ENCODE measurements at places on chromosomes 1 and 21.
A peak's percentile ranks its signal among the peaks of the same experiment; 100 is the strongest.

DNA sequence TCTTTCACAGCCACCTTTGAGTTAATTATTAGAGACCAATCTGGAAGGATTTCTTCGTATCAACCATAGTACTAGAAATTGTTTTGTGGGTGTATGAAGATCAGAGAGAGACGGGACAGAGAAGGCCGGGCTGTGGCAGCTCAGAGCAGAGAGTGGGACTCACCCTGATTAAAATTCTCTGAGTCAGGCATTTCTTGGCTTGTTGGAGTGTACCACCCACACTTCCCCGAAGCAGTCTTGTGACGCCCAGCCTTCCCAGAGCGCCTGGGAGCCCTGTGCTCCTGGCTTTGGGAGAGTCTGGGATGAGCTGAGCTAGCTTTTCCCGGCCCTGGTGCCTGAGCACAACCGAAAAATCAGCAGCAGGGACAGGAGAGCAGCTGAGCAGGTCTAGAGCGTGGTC lies 19.4 kb downstream of the PLEKHM2 start:
- DNase-seq: no peak

DNA sequence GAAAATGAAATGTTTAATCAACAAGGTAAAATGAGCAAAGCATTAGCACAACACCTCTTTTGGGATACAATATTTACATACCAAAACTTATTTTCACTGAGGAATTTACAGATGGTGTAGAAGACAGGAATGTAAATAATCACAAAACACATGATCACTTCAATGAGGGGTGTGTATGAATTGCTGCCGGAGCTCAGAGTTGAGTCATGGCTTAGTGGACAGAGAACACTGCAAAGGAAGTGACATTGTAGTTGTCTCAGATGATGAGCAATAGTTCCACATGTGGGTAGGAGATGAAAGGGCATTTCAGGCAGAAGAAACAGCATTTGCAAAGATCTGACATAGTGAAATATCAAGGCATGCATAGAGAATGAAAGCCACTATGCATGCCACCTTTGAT lies 5.6 kb upstream of the KPRP start:
- DNase-seq: no peak

DNA sequence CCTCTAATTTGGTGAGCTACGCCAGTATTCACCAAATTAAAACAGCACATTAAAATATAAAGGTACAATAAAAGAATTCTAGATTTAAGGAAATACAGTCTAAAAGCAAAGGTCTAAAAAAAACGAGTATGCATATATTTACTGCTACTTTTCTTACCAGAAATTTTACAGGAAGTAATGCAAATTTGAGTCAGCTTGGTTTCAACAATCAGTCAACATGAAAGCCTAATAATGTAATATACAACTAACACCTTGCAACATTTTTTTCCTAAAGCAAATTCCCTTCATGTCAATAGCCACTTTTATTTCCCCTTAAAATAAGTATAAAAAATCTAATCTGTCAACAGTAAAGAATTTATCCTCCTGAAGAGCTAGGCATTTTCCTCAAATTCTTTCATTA lies 11.9 kb downstream of the PTP4A2 start:
- DNase-seq: no peak

GRCh38 chr1:245754463-245754961 lies 599.7 kb downstream of the KIF26B start:
- no peak for DNase-seq

DNA sequence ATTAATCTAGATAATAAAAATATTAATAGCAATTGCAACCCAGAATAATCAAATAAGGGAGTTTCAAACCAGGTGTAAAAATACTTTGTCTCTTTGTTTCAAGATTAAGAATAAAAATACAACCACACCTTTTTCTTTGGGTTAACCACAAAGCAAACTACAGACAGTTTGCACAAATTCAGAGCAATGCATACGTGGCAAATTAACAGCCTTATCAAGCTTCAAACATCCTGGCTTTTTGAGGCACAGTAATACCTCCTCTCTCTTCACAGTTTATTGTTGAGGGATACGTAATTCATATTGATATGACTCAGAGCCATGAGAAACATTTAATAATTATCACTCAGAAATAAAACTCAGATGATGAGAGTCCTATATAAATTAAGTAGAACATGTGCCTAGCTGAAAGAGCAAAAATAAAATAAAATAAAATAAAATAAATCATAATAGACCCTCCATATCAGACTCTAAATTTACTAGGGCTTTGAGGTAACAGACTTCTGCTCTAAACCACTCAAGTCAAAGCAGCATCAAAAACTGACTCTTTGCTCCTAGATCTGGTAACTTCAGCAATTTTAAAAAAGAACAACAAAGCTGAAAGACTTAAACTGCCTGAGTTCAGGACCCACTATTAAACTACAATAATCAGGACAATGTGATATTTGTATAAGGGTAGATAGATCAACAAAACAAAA lies 11.4 kb downstream of the EDEM3 start:
- DNase-seq: no peak

- no peak for DNase-seq
Observed at GRCh38 chr1:169235568-169235967, 129.1 kb downstream of the ATP1B1 start.

- no peak for DNase-seq
Observed at GRCh38 chr1:110945626-110946025, 18.1 kb downstream of the LRIF1 start.

GRCh38 chr1:12040457-12041051 lies 21.3 kb downstream of the MIIP start:
- no peak for DNase-seq

DNA sequence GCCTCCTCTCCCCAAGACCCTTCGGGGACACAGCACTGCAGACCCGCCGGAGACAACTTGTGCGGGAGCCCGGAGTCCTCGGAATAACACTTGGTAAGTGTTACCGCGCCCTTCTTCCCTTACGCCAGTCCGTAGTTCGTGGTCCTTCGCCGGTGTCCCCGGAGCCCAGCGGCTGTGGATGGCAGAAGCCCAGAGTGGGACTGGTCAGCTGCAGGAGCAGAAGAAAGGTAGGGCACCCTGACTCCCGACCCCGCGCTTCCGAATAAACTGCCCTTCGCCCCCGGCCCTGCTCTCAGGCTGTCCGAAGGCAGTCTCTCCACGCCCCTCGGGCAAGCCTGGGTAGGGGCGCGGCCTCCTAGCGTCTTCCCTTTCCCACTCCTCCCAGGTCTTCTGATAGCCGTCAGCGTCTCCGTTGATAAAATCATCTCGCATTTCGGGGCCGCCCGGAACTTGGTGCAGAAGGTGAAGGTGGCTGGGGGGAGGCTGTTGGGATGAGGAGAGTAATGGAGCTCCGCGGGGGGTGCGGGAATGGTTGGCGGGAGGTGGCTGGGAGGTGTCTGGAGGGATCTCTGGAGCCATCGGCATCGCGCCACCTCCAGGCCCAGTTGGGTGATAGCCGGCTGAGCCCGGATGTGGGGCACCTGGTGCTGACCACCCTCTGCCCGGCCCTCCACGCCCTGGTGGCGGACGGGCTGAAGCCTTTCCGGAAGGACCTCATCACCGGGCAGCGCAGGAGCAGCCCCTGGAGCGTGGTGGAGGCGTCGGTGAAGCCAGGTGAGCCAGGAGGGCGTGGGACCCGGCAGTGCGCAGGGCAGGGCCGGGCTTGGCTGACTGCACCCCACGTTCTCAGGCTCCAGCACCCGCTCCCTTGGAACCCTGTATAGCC lies 4.3 kb downstream of the RUSC1 start:
- DNase-seq: peak; percentile 42

DNA sequence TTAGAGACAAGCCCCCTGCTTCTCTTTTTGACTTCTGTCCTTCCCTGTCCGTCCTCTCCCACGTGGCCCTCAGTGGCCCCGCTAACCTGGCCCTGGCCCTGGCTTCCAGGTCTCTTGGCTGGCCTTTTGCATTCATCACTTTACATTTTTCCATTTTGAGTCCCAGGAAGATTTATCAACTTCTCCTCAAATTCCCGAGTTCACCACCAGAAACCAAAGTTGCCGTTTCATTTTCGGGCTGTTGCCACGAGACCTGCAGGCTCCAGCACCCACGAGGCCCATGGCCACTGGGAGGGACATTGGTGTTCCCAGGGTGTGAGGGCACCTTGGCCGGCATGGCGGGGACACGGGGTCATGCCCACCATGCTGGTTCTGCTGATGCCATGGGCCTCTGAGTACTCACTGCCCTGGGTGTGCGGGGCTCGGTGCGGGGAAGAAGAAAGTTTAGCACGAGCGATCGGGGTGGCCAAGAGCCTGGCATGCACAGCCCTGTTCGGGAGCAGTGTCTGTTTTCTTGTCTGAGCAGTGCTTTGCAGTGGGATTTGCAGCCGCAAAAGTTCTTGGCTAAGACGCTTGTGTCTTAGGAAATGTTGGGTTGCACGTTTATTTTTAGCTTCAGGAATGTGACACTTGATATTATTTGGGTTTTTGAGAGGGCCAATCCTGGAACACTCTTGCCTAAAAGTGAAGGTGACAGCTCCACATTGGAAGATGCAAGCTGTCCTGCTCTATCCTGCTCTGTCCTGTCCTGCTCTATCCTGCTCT lies 40.4 kb upstream of the ADARB1 start:
- no peak for DNase-seq

GRCh38 chr1:43255438-43256210 lies 14.2 kb upstream of the TMEM125 start:
- no peak for DNase-seq

DNA sequence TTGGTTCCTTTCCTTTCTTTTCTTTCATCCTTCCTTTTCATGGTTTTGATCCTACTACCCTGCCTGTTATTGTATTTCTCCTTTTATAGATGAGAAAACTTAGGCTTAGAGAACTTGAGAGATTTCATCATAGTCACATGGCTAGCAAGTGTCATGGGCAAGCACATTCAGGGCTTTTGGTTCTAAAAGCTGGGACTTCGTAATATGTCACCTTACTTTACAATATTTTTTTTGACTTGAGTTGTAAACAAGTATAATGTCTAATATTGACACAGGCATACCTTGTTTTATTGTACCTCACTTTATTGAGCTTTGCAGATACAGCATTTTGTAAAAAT lies 70.7 kb downstream of the MTR start:
- no peak for DNase-seq

GRCh38 chr1:90381598-90381997 lies 335.5 kb downstream of the BARHL2 start:
- peak; percentile 16 for DNase-seq

Measured in NCI-H774 (cell line).